ENCODE measurements at places on chromosomes 1 and 21.

- no peak overlapping the region for H3K27ac ChIP-seq
- H3K4me1 ChIP-seq = peaks cover 55% of the 10 kb centered on the region
- H3K4me3 ChIP-seq = no peak overlapping the region
- no peaks in the 10 kb centered on the region for H3K27me3 ChIP-seq
Observed at GRCh38 chr1:205294934-205295333, 26.6 kb downstream of the NUAK2 start.

- H3K4me1 ChIP-seq = peaks cover 28% of the 10 kb centered on the region
- H3K36me3 ChIP-seq = no peaks in the 10 kb centered on the region
- peaks cover 35% of the 10 kb centered on the region for H3K27me3 ChIP-seq
- DNase-seq = peak; percentile 64
- peak overlapping the region; percentile 69 for H3K4me3 ChIP-seq
- no peak overlapping the region for H3K27ac ChIP-seq
Observed at GRCh38 chr1:26164036-26164860, 4.5 kb downstream of the C1orf232 start.

DNA sequence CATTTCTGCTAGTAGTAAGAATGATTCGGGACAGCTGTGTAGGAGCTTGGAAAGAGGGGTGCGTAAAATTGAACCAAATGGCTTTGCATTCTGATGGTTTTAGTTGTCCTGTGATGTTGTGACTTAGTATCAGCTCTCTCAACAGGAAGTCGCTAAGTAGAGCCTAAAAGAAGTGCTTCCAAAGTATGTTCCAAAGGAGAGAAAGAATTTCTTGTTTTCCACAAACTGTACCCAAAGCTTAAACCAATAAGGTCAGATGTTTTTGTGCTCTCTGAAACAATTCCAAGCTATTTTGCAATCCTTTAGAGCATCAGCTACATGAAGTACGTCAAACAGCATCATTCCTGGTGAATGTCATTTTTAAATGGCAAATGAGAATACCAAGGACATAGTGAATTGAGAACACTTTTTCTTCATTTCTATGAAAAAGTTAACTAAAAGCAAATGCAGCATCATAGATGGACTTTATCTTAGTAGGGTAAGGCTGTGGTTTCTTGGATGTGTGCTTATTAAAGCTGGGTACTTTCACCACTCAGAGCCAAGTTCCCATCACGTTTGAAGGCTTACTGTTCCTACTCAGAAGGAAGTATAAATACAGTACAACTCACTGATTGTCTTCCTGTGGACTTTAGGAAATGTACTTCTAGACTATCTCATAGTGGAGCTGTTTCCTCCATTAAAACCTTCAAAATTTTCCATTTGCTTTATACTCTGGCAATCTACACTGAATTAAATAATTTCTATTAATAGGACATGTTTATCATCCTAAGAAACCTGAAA, 148.6 kb downstream of the C1orf21 start:
- peaks cover 10% of the 10 kb centered on the region for H3K27me3 ChIP-seq
- no peak for DNase-seq
- no peaks in the 10 kb centered on the region for H3K36me3 ChIP-seq
- no peaks in the 10 kb centered on the region for H3K4me1 ChIP-seq
- H3K27ac ChIP-seq = no peak overlapping the region
- no peak overlapping the region for H3K4me3 ChIP-seq

DNA sequence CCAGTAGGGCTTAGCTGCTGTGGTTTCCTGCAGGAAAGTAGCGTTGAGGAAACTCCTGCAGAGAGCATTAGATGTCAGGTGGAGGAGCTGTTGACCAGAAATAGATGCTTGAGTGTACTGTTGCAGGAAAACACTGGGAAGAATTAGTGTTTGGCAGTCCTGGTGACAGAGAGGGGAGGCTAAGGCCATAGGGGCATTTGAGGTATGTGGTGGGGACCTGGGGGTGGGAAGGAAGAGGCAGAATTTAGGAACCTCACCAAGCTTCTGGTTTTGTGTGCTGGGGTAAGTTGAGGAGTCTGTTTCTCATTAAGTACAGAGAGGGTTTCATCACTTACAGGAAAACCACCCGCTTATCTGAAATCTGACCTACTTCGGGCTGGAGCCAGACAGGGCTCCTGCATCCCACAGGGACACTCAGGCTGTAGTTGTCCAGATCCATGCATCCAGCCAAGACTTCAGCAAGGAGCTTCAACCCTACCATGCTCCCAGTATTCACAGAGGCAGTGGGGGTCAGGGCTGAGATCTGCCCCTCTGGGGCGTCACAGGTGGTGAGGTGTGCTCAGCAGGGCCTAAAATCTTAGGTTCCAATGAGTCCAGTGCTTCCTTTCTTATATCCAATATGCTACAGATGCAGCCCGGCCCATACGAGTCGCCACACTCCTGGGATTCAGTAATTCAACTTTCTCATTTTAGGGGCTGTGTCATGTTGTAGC, 15.1 kb downstream of the SH2D2A start:
- H3K36me3 ChIP-seq = peaks cover 16% of the 10 kb centered on the region
- peak overlapping the region; percentile 73 for H3K27ac ChIP-seq
- peaks cover 33% of the 10 kb centered on the region for H3K4me1 ChIP-seq
- DNase-seq = no peak
- no peak overlapping the region for H3K4me3 ChIP-seq
- H3K27me3 ChIP-seq = no peaks in the 10 kb centered on the region

GRCh38 chr1:78522136-78522535, 31.4 kb downstream of the PTGFR start:
- no peak overlapping the region for H3K27ac ChIP-seq
- no peak for DNase-seq
- H3K4me3 ChIP-seq = no peak overlapping the region
- no peaks in the 10 kb centered on the region for H3K36me3 ChIP-seq

- no peaks in the 10 kb centered on the region for H3K27me3 ChIP-seq
- peaks cover 25% of the 10 kb centered on the region for H3K4me1 ChIP-seq
- H3K27ac ChIP-seq = peak overlapping the region; percentile 94
- peak overlapping the region; percentile 83 for H3K4me3 ChIP-seq
- no peak for DNase-seq
Observed at GRCh38 chr1:41637367-41637766, 152.9 kb upstream of the EDN2 start.

- no peak overlapping the region for H3K27ac ChIP-seq
- peaks cover 28% of the 10 kb centered on the region for H3K36me3 ChIP-seq
- DNase-seq = no peak
- no peak overlapping the region for H3K4me3 ChIP-seq
- no peaks in the 10 kb centered on the region for H3K27me3 ChIP-seq
Observed at GRCh38 chr21:45516071-45516670, 26.1 kb downstream of the SLC19A1 start.

GRCh38 chr1:217027403-217028080, 304.3 kb upstream of the ESRRG start:
- no peak for DNase-seq
- H3K4me3 ChIP-seq = no peak overlapping the region
- H3K27ac ChIP-seq = no peak overlapping the region
- no peaks in the 10 kb centered on the region for H3K27me3 ChIP-seq
- no peaks in the 10 kb centered on the region for H3K4me1 ChIP-seq

DNA sequence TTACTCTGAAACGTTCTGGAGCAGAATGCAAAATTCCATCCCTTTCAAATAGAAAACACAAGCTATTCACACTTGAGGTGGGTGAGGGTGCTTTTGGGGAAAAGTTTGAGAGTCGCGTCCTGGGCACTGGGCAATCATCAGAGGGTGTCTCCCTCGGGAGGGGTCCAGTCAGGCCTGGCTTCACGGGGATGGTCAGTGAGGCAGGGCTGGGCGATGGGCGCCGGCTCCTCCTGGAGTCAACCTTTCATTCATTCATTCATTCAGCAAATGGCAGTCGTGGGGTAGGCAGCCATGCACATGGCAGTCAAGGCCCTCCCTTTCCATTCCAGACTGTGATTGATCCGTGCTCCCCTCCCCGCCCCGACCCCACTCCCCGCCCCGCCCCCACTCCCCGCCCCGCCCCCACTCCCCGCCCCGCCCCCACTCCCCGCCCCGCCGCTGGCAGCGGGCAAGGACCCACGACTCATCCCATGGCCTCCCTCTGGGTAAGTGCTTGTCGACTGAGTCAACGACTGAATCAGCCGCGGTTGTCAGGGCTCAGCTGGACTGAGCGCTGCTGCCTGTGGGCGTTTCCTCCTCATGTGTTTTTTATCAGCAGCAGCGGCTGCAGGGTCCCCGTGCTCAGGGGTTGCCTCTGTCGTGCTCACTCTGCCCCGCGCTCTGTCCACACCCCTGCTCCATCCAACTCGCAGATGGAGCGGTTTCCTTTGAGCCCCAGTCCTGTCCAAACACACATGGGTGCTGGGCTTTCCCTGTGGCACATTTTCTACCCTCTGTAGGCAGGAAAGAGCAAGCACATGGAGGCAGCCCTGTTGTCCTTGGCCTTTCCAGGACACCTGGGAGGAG, 12.5 kb upstream of the SPSB1 start:
- peak; percentile 75 for DNase-seq
- peaks cover 2% of the 10 kb centered on the region for H3K27me3 ChIP-seq
- no peak overlapping the region for H3K27ac ChIP-seq
- peaks cover 61% of the 10 kb centered on the region for H3K4me1 ChIP-seq

GRCh38 chr1:70906800-70907199, 140.8 kb downstream of the PTGER3 start:
- H3K27ac ChIP-seq = no peak overlapping the region
- H3K4me3 ChIP-seq = no peak overlapping the region
- DNase-seq = no peak
- H3K27me3 ChIP-seq = no peaks in the 10 kb centered on the region

DNA sequence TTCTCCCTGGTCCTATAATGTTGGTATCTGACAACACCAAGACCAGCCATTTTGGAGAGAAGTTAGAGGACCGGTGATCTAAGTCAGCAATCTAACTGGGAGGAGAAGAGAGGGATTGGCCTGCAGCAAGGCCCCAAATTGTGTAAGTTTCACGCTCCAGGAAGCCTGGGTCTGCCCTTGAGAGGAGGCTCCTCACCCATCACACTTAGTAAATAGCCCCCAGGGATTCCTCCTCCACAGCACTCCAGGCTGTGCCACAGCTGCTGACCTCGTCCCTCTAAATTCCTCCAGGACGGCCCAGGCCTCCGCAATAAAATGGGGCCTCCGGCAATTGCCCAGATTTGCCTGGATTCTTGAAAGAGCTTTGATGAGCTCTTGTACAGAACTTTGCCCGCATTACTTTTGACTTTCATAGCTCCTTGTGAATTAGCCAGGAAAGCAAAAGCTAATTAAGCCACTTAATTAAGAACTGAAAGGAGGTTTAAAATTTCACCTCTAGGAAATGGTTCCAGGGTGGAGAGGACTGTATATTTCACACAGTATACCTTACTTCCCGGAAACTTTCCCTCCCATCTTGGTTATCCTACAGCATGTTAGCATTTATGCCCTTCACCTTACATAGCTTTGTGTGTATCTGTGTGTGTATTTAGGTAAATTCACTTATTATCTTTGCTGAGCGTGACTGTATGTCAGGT, 90.5 kb downstream of the LAMC2 start:
- H3K36me3 ChIP-seq = no peaks in the 10 kb centered on the region
- H3K4me3 ChIP-seq = no peak overlapping the region
- peaks cover 7% of the 10 kb centered on the region for H3K27me3 ChIP-seq
- DNase-seq = no peak
- H3K27ac ChIP-seq = no peak overlapping the region

- H3K4me3 ChIP-seq = peak overlapping the region; percentile 69
- peak overlapping the region; percentile 7 for H3K27ac ChIP-seq
- H3K4me1 ChIP-seq = peaks cover 43% of the 10 kb centered on the region
- peak; percentile 18 for DNase-seq
- H3K36me3 ChIP-seq = no peaks in the 10 kb centered on the region
- peaks cover 45% of the 10 kb centered on the region for H3K27me3 ChIP-seq
Observed at GRCh38 chr21:25640202-25640942, 1.3 kb downstream of the JAM2 start.

GRCh38 chr1:220012259-220012658, 34.0 kb downstream of the EPRS1 start:
- H3K4me1 ChIP-seq = peaks cover 21% of the 10 kb centered on the region
- no peaks in the 10 kb centered on the region for H3K27me3 ChIP-seq
- H3K27ac ChIP-seq = peak overlapping the region; percentile 90
- DNase-seq = no peak
- H3K4me3 ChIP-seq = no peak overlapping the region
- H3K36me3 ChIP-seq = peaks cover 54% of the 10 kb centered on the region

- peaks cover 32% of the 10 kb centered on the region for H3K4me1 ChIP-seq
- H3K4me3 ChIP-seq = peak overlapping the region; percentile 30
- DNase-seq = no peak
- no peaks in the 10 kb centered on the region for H3K36me3 ChIP-seq
Observed at GRCh38 chr1:235639226-235640205, 10.1 kb downstream of the GNG4 start.

GRCh38 chr1:48227165-48228013, 4.9 kb downstream of the SLC5A9 start:
- no peak overlapping the region for H3K27ac ChIP-seq
- no peaks in the 10 kb centered on the region for H3K36me3 ChIP-seq
- DNase-seq = peak; percentile 4

- DNase-seq = no peak
- no peaks in the 10 kb centered on the region for H3K27me3 ChIP-seq
- H3K4me1 ChIP-seq = no peaks in the 10 kb centered on the region
- no peak overlapping the region for H3K4me3 ChIP-seq
Observed at GRCh38 chr1:62025154-62025553, 169.5 kb upstream of the L1TD1 start.

GRCh38 chr1:36115931-36116330, 9.1 kb downstream of the COL8A2 start:
- H3K27ac ChIP-seq = no peak overlapping the region
- H3K4me3 ChIP-seq = no peak overlapping the region
- H3K4me1 ChIP-seq = peaks cover 5% of the 10 kb centered on the region
- no peaks in the 10 kb centered on the region for H3K36me3 ChIP-seq

DNA sequence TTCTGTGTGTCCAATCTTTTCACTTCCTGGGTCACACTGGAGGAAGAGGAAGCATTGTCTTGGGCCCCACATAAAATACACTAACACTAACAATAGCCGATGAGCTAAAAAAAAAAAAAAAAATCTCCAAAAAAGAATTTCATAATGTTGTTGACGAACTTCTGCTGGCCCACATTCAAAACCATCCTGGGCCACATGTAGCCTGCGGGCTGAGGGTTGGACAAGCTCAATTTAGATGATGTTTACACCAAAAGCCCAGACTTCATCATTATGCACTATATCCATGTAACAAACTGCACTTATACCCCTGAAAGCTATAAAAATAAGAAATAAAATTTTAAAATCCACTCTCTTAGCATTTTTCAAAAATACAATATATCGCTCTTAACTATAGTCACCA, 187.8 kb upstream of the PTBP2 start:
- H3K36me3 ChIP-seq = peaks cover 5% of the 10 kb centered on the region
- H3K4me1 ChIP-seq = no peaks in the 10 kb centered on the region
- no peak overlapping the region for H3K27ac ChIP-seq
- no peak overlapping the region for H3K4me3 ChIP-seq

DNA sequence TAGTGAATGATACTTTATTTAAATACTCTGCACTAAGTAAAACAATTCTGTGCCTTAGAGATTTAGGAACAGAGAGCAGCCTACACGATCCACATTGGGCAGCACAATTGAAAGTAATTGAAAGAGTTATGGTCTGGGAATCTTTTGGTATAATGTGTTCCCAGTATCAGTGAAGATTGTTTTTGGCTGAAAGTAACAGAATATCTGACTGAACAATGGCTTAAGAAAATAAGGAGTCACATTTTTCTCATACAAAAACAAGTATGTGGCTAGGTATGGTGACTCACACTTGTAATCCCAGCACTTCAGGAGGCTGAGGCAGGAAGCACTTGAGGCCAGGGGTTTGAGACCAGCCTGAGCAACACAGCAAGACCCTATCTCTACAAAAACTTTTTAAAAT, 306.2 kb downstream of the NFIA start:
- no peaks in the 10 kb centered on the region for H3K27me3 ChIP-seq
- H3K4me1 ChIP-seq = peaks cover 22% of the 10 kb centered on the region
- H3K27ac ChIP-seq = no peak overlapping the region
- DNase-seq = no peak

Data from activated T-cell treated with anti-CD3 and anti-CD28 coated beads, Interleukin-2, amount 50 U/mL, for 72 hours (primary cell).